NCI-H510A treated with DMSO at 0.1 percent for 48 hours (cell line): ENCODE measurements at places on chromosomes 3 and 15.
A peak's percentile ranks its signal among the peaks of the same experiment; 100 is the strongest.

GRCh38 chr3:31170932-31171670 is 276.6 kb upstream of the GADL1 start:
- DNase-seq: no peak

DNA sequence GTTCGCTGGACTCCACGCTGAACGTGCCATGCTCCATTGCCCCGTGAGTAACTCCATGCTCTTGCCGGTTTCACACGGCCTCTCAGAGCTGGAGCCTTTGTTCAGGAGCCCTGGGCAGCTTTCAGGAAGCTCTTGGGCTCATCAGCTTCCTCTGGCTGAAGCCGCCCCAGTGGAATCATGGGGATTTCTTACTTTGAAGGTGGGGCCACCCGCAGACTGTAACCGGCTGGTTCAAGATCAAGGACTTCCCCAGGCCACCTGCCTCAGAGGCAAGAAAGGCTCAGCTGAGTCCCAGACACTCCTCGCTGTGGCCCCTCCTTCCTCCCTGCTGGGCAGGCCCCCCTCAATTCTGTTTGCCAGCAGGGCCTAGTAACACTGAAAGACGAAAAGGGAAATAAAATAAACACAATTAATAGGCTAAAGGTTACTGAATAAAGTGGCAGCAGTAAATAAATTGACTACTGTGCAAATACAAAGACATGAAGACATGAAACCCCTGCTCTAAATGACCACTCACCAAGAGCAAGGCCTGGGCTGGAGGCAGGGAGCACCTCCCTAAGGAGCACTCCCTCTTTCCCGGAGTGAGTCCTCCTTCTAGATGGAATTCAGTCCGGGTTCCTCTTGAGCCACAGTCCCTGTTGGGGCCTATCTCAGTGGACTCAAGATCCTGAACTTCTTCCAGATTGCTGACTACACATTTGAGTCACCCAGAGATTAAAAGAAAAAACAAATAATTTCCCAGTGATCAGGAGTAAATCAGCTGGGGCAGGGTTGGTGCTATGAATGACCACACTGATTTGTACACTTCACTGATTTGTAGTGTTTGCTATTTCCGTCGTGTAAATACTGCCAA is 51.0 kb downstream of the ZDHHC19 start:
- peak; percentile 59 for DNase-seq

- no peak for DNase-seq
Observed at GRCh38 chr3:188589771-188590170, 435.8 kb downstream of the LPP start.

- DNase-seq: no peak
Observed at GRCh38 chr15:79978655-79979514, 7.9 kb upstream of the BCL2A1 start.

- no peak for DNase-seq
Observed at GRCh38 chr3:107988460-107989175, 102.2 kb downstream of the CD47 start.

- DNase-seq: no peak
Observed at GRCh38 chr15:71844916-71845315, 34.6 kb downstream of the NR2E3 start.

DNA sequence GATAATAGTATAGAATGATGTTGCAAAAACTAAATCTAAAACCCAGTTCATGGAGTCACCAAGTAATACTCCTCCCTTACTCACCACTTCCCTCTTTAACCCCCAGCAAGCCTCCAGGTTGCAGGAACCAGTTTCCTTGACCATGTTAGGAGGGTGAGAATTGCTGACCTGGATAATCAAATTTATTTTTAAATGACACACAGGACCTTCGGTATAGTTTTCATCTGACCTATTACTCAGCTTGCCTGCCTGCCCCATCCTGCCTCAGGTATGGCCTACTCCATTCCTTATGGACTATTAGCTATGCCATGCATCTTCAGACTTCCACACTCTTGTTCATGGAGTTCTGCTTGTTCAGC is 883 bp downstream of the RTP4 start:
- DNase-seq: no peak

DNA sequence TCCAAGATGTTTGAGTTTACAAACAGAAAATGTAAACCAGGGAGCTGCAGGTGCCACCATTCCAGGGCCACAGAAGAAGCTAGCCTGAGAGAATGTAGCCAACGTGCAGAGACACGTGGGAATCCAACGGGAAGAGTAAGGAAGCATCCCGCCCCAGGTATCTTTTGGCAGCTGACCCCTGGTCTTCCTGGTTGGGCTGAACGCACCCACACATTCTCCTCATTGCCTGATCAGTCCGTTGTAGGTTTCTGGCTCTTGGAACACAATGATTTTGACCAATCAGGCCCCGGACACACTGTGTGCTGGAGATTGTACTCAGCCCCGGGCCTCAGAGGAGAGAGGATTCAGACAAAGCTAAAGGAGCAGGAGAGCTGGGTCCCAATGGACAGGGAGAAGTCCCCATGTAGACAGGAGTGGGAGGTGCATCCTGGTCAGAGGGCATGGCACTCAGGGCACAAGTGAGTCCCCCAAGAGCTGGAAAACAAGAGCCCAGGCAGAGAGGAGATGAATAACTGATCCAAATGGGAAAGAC is 102.3 kb downstream of the TPRA1 start:
- DNase-seq: no peak
